ENCODE measurements at places on chromosomes 3 and 15. TPM values are rescaled to one million over a fixed set of nuclear protein-coding genes. Genes with fewer than 3 reads are reported as not detected.

GRCh38 chr3:165522386-165522785 is 314.8 kb downstream of the BCHE start:
- DNase-seq: no peak

DNA sequence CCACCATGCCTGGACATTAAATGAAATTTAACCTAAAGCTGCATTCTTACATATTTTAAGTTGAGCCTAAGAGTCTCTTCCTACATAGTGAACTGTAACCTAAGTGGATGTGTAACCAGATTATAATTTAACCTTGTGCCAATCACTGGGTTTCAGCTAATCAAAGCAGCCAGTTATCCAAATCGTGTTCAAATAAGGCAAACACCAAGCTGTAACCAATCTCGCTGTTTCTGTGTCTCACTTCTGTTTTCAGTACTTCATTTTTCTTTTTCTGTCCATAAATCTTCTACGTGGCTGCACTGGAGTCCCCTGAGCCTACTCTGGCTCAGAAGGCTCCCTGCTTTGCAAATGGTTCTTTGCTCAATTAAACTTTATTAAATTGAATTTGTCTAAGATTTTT is 186.1 kb upstream of the CNTN6 start:
- DNase-seq: no peak

Gene GLT8D1
- 108 TPM for total RNA-seq

DNA sequence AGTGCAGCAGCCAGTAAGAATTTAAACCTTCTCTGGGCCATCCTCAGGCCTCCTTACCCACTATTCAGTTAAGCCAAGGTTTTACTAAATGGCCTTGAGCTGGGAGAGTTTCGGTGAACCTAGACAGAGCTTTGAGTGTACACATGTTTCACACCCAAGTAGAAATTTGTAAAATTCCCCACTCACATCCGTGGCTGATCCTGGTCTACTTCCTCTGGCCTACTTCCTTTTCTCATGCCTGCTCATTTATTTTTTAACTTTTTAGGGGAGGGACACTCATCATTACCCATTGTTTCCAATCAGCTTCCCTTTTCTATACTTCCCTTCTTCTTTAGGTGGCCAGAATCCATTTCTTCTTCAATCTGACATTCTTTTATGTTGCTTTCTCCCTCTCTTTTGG is 7.6 kb downstream of the CX3CR1 start:
- no peak for DNase-seq

Gene TICRR
- 5.2 TPM for total RNA-seq

- peak; percentile 27 for DNase-seq
Observed at GRCh38 chr15:63599401-63600000, 2.3 kb downstream of the FBXL22 start.

GRCh38 chr15:82656641-82657266 is 9.6 kb upstream of the CPEB1 start:
- DNase-seq: no peak

DNA sequence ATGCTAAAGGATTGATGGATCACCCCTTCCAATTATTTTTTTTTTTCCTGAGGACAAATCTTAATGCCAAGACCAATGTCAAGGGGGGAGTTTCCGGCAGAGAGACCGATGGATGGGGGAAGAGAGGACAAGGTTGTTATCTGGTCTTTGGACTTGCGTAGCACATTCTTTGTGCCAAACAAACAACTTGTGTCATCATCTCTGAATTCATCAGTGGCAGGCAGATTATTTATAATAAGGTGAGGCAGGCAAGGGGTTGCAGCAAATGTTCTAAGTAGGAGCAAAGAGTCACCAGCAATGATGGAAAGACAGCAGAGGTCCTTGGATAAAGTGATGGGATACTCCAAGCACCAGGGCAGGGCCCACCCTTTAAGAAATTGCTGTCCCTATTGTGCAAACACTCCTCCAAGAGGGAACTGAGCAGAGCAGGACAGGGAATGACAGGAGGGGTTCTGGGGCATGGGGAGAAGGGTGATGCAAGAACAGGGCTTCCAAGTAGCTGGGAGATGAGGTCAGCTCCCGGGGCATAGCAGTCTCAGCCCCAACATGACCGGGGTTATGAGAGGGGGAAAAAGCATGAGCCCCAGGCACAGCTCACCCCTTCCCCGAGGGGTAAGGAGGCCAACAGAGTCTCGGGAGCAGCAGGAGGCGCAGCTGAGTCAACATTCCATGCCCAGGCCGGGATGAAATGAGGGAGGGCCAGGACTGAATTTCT is 57.4 kb downstream of the ANXA2 start:
- no peak for DNase-seq

Gene GOLGA6B
- not detected for total RNA-seq

- DNase-seq: no peak
Observed at GRCh38 chr3:119340446-119340845, 46.3 kb downstream of the ARHGAP31 start.

DNA sequence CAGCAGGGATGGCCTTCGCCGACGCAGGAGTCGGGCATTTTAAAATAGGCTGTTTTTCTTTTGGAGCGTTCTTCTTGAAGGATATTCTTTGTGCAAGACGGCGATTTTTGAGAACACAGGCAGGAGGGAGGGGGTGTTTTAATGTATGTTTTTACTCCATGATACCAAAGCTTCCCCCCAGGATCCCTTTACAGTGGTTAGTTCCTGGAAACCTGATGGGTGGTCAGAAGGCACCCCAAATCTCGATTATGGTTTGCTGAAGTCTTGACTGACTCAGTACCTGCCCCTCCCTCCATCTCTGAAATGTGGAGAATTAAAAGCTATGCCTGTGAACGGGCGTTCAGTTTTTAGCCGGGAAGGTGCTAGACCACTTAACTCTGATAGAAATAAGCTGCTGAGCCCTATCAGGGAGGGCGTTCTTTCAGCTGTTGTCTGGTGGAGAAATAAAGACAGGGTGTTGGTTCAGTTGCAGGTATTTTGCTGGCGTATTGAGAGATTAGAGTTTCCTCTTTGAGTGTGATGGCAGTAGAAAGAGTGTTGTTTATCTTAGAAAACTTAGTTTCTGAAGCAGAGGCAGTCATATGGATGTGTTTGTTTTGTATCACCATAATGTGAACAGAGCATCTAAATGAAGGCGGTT is 3.4 kb downstream of the IGF1R start:
- no peak for DNase-seq

DNA sequence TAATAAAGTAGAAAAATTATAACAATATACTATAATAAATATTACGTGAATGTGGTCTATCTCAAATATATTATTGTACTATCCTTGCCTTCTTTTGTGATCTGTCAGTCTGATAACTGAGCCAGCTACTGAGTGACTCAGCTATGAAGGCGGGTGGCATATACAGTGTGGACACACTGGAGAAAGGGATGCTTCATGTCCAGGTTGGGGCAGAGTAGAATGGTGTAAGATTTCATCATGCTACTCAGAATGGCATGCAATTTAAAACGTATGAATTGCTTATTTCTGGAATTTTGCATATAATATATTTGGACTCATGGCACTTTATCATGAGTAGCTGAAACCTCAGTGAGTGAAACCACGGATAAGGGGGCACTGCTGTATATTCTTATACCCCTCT is 172.9 kb upstream of the TBC1D5 start:
- DNase-seq: no peak

DNA sequence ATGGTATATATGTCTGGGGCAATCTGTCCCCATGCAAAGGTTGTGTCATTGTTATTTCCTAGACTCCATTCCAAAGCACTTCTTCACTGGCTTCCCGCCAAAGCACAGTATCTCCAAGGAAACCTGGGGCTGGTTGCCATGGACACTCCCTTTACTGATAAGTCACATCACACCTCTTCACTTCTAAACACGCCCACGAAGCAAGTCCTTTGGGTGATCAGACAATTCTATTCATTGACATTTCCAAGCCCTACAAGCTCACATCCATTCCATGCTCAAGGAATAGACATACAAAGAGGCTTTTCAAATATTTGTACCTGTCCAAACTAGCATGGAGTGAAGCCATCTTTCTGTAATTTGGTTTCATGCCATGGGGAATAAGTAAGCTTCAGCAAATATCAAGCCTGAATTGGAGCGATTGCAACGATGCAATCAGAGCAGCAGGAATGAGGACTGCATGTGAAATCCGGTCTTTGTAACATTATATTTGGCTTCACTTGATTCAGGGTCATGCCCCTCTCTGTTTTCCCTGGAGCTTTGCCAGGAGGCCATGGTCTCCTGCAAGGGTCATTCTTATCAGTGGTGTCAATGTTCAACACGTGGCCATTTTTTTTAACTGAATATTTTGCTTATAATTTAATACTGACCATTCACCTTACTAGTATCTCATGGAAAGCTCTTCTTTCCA is 201.6 kb upstream of the TMC3 start:
- no peak for DNase-seq

DNA sequence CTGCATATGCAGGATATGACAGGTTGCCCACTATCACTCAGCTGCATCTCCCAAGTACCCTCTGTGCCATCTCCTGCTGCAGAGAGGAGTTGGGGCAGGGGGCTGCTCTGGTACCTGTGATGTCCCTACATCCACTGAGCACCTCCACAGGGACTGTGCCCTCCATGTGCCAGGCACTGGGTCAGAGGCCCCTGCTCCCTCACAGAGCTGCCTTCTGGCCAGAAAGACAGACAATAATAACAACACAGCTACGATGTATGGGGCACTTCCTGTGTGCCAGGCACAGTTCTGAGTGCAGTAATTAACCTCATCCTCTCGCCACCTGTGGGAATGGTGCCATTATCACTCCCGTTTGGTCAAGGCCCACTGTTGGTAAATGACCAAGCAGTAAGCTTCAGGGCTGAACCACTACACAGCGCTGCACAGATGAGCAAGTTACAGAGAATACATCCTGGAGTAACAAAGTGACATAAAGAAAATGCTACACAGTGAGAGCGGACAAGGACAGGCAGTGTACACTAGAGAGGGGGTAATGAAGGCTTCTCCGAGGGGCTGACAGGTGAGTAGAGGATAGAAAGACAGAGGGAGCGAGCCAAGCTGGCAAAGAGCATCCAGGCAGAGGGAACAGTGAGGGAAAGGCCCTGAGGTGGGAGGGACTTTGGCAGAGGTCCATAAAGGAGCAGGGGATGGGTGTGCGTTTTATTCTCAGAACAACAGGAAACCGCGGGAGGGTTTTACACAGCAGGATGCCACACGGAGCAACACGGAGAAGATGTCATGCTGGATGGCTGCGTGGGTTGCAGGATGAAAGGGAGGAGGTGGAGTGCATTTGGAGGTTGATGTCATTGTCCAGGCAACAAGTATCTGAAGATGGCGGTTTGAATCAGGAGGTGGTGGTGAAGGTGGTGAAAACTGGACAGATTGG is 13.6 kb downstream of the WNT7A start:
- DNase-seq: no peak

GRCh38 chr15:80768158-80768557 is 11.0 kb upstream of the CEMIP start:
- DNase-seq: no peak

DNA sequence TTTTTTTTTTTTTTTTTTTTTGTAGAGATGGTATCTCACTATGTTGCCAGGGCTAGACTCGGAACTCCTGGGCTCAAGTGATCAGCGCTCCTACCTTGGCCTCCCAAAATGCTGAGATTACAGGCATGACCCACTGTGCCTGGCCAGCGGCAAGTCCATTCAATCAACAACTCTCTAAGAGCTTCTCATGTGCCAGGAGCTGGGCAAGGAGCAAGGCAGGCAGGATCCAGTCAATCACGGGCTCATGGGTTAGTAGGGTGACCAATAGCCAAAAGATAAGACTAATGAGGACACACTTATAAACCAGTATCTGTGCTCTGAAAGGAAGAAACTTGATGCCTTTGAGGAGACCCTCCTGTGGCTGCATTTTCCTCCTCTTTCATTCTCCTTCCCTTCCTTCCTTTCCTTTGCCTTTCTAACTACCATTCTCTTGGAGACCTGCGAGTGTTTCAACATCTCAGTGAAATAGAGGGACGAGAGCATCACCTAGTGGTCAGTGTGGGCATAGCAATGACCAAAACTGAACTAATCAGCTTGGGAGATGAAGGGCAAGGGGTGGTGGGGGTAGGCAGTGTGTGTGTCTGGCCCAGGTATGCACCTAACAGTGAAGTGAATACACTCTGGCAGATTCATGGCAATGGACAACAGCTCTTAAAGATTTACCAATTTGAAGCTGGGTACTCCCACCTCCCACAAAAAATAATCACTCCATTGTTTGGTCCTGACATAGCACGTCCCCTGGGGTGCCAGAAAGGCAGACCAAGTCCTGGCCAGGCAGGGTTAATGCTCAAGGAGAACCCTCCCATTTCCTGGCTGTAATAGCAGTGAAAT is 6.3 kb downstream of the RPP25 start:
- peak; percentile 79 for DNase-seq

GRCh38 chr15:78810003-78810361 is 1.3 kb downstream of the ADAMTS7 start:
- no peak for DNase-seq

GRCh38 chr3:169117264-169117663 is 546.2 kb downstream of the MECOM start:
- no peak for DNase-seq

DNA sequence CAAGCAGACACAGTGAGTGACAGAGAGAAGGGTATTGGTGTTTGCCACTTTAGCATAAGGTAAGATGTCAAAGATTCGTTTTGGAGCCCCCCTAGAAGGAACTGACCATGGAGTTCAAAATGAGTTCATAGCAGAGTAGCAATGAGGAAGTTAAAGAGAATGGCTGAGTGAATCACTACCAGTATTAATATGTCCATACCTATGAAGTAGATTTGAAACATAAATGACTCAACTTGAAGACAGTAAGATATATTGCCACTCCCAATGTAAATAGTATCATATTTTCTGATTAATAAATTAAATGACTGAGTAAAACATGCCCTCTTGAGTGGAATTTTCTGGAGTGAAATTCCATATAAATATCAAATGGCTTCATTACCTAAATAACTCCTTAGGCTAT is 675.1 kb downstream of the NLGN1 start:
- DNase-seq: no peak

- DNase-seq: no peak
Observed at GRCh38 chr15:61474796-61475195, 245.7 kb upstream of the RORA start.

- DNase-seq: no peak
Observed at GRCh38 chr3:127389420-127389819, 101.6 kb upstream of the PRR20G start.

- DNase-seq: no peak
Observed at GRCh38 chr3:52223449-52224408, 1.7 kb downstream of the TLR9 start.

Gene IMP3
- total RNA-seq: 41.6 TPM

Gene CPEB1
- total RNA-seq: 7.1 TPM

DNA sequence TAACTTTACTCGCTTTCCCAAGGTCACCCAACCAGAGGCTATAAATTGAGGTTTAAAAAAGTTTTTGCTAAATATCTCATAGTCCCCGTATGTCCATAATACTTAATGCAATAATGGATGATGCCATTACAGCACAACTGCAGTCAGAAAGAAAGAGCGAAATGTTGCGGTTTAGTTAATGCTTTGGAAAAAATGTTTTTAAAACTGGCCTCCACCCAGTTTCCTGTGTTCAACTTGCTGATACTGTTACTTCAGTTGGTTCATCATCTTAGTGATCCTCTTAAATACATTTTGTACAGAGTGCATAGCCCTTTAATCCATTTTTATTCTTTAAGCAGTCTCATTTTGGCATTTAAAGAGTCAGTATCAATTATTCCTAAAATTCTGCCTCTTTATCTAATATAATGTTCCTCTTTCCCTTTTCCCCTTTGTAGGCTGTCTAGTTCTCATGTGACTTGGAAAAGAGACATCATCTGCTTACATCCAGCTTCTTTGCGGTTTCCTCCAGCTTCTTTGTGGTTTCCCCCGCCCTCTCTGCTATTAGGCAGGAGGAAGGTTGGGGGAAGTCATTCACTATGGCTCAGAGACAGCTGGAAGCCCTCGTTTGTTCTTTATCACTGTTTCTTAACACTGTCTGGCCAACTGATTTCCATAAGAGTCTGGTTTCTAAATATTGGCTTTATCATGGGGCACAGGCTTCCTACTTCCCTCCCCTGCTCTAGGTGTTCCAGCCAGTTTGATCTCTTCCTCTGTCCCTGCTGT is 154.3 kb downstream of the GOLIM4 start:
- DNase-seq: peak; percentile 99
